ENCODE measurements at places on chromosomes 1 and 21.
A peak's percentile ranks its signal among the peaks of the same experiment; 100 is the strongest.

- DNase-seq: no peak
Measured at GRCh38 chr1:116321766-116322175, 51.3 kb upstream of the ATP1A1 start.

- DNase-seq: no peak
Measured at GRCh38 chr1:19385869-19386591, 73.9 kb downstream of the SLC66A1 start.

DNA sequence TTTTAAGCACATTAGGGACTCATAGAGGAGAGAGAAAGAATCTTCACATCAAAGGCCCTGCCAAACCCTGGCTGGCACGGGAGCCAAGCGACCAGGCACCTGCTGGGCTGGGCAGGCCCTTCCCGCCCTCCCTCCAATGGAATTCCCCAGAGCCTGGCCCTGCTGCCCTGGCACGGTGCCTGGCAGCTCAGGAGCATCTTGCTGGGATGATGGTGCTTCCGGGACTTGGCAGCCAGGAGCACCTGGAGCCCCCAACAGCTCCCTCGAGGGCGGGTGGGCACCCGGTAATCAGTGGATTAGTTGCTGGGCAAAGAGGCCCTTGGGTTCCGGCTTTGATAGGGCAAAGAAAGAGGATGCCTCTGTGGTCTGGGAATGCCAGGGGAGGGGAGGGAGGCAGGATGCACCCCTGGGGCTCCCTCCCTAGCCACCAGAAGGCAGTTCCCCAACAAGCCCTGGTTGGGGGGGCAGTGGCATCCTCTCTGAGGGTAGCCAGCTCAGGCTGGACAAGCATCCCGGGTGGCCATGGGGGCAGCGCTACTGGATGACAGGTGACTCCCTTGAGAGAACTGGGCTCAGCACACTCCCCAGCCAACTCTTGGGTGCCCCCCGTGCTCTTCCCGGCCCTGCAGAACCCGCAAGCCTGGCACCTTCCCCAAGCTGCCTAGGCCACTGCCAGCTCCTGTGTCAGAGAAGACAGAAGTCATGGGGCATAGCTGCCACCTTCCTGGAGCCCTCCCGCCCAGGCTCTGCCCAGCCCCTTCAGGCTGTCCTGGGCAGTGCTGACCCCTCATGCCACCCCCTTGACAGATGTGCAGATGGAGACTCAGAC, 26.4 kb downstream of the KRTAP10-1 start:
- DNase-seq: peak; percentile 85

- no peak for DNase-seq
Measured at GRCh38 chr1:231099996-231100767, 60.1 kb upstream of the FAM89A start.

DNA sequence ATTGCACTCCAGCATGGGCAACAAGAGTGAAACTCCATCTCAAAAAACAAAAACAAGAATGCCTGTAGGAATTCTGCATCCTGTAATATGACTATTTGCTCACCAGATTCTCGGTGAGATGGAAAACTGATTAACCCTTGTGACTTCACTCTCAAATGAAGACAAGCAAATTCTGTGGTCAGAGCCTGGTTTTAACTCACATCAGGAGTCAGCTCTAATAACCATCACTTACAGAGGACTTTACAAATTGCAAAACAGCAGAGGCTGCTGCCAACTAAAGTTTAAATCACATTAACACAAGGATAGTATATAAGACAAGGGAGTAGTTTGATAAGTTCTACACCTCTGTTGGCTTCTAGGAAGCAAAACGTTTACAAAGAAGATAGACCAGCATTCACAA, 35.7 kb upstream of the FAM163A start:
- no peak for DNase-seq

- DNase-seq: no peak
Measured at GRCh38 chr1:230516889-230517288, 90.8 kb upstream of the PGBD5 start.

- no peak for DNase-seq
Measured at GRCh38 chr1:204799630-204800029, 71.0 kb upstream of the NFASC start.

DNA sequence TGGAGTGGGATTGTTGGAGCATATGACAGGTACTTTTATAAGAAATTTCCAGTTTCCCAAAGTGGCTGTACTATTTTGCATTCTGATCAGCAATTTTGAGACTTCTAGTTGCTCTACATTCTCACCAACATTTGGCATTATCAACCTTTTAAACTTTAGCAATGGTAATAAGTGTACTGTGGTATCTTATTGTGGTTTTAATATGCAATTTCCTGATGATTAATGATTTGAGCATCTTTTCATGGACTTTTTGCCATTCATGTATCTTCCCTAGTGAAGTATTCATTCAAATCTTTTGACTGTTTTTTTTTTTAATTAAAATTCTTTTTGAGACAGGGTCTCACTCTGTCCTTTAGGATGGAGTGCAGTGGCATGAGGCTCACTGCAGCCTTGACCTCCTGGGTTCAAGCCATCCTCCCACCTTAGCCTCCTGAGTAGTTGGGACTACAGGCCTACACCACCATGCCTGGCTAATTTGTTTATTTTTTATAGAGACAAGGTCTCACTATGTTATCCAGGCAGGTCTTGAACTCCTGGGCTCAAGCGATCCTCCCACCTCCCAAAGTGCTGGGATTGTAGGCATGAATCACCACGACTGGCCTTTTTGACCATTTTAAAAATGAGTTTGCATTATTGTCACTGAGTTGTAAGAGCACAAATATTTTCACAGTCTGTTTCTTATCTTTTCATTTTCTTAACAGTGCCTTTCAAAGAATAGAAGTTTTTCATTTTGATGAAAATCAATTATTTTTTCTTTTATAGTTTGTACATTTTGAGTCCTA, 7.8 kb upstream of the SLC6A9 start:
- no peak for DNase-seq

DNA sequence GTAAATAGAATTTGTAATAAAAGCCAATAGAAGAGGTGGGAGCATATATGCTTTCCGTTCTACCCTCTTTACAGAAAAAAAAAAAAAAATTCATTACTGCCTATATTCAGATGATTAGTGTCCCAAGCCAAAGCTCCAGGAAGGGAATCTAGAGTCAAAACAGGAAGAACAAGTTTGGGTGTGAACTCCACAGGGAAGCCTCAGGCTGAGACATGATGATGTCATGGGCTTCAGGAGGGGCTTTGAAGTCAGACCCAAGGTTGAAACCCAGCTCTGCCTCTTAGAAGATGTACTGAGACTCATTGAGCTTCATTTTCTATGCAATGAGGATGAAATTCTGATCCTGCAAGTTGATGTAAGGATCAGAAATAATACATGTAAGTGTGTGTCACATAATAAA, 250.0 kb upstream of the ADGRL2 start:
- DNase-seq: no peak

- no peak for DNase-seq
Measured at GRCh38 chr1:56755911-56756310, 63.3 kb downstream of the FYB2 start.

GRCh38 chr1:91699339-91699974, 186.5 kb downstream of the TGFBR3 start:
- no peak for DNase-seq

- peak; percentile 2 for DNase-seq
Measured at GRCh38 chr1:236063919-236064673, 794 bp downstream of the NID1 start.

DNA sequence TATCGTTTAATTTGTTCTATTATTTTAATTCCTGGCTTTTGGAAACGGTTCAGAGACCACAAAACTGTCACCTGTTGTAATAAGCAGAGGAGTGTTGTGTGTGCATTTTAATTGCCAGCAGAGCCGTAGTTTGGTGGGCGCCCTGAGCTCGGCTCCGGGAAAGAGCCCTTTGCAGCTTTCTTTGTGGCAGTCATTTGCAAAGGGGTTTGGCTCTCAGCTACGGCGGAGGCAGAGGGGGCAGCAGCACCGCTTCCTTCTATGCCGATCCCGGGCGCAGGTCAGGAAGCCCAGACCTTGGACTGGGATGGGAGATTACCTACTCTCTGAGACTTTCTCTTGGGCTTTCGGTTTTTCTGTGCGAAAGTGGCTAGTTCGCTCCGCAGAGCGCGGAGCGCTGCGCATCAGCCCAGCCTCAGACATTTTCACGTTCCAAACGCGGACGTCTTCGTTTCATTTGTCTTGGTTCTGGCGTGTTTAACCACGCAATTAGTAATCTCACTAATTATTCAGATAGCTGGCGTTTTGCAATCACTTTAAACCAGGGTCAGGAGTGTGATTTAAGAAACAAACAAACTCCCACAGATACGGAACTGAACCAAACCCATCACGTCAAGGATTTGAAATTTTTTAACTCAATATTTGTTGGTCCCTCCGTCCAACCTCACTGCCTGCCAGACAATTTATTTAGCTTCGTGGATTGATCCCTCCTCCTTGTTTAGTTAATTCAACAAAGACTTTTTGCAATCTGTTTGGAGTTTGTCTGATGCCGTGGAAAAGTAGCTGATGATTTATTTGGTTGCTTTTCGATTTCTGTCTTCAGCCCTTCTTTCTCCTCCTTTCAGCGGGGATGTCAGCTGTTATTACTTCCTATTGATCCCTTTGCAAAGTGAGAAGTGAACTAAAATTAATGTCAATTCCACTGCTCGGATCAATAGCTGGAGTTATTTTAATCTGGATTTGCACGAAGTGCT, 3.9 kb downstream of the RNF220 start:
- DNase-seq: no peak

DNA sequence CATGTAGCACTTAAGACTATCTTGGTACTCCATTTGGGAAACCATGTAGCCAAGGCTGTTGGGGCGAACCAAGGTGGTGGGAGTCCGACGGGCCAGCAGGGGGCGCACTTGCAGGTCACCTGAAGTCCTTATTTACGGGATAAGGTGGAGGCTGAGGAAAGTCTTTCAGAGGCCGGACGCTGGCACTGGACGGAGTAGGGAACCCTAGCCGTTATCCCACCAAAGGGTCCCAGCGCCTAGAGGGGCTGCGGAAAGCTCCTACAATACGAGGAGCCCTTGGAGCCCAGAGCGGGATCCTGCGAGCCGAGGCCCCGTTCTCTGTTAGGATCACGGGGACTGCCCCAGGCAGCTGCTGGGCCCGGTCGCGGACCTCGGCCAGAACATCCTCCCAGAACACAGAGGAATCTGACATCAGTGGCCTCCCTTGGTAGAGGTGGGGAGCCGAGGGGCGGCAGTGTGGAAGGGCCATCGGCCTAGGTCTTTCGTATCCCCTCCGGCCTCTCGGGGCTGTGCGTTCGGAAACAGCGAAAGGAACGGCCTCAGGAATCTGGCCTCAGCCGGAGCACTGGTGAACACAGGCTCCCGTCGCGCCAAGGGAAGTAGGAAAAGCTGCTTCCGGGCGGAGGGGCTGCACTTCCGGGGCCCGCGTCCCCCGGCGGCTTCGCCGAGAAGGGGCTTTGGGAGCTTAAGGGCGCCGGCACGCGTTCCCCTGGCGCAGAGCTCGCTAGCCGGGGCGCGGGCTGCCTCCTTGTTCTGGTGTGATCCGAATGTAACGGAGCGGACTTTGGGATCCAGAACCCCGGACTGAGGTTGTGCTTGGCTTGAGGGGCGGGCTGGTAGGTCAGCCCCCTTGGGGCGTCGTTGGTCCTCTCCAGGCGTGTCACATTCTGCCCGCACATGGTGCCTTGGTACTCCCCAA, 29.9 kb upstream of the RPTN start:
- peak; percentile 25 for DNase-seq

DNA sequence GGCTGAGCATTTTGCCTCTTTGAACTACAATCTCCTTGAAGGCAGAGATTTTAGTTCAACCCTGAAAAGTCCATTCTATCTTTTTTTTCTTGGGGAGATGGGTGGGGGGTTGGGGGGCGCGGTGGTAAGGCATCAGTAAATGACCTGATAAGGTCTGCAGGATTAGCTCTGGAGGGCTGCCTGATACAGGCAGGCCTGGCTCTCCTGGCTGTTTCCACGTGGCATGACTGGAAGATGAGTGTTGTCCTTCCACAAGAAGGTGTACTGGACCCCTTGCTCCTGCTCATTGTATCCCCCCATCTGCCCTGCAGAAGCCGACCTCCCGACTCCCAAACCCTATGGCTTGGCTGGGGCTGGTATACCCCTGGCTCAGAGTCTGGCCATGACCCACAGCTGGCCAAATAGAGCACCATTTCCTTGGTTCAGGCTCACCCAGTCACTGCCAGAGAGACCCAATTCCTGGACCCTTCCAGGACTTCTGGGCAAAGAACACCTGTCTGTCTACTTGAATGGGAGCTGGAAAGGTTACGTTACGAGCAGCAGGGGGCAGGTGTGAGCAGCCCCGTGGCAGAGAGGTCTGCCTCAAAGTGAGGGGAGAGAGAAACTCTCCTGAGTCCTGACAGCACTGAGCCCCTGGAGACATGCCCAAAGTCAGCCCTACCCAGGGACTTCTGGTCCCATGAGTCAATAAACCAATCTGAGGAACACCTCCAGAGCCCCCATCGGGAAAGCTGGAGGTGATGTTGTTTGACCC, 17.0 kb downstream of the DHRS3 start:
- peak; percentile 2 for DNase-seq

- DNase-seq: no peak
Measured at GRCh38 chr1:66359815-66360214, 174.1 kb upstream of the SGIP1 start.

DNA sequence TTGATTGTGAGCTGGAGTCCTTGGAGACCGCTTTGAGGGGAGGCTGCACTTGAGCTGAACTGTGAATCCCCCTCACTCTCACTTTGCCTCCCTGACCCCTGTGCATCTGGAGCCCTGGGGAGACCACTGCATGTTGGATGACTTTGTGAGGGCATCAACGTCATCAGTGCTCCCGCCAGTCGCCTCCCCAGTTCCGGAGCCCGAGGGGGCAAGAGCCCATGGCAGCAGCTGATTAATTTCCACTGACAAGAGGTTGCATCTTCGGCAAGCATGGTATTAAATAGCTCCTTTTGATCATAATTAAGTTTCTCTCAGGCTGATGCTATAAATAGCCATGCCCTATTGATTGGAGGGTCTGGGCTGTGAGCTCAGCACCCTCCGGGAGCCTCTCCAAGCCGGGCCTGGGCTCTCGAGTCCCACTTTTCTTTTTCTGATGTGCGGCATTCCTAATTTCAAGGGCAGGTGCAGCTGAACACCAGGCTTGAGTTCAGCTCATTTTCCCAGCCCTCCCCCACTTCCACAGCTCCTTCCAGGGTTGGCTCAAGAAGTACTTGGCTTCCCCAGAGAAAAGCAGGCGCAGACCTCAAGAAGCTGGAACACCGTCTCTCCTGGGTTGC, 33.2 kb downstream of the KCND3 start:
- DNase-seq: peak; percentile 90

GRCh38 chr1:149848340-149849110, 50.8 kb upstream of the BOLA1 start:
- DNase-seq: peak; percentile 25

- peak; percentile 4 for DNase-seq
Measured at GRCh38 chr21:38075833-38076587, 159.8 kb upstream of the KCNJ6 start.

GRCh38 chr1:214261206-214262123, 19.5 kb upstream of the SMYD2 start:
- DNase-seq: peak; percentile 84

GRCh38 chr1:96544831-96545221, 176.8 kb upstream of the PTBP2 start:
- DNase-seq: no peak

- no peak for DNase-seq
Measured at GRCh38 chr1:16969651-16970050, 10.8 kb downstream of the MFAP2 start.

- no peak for DNase-seq
Measured at GRCh38 chr1:67987046-67987799, 63.2 kb downstream of the DIRAS3 start.

GRCh38 chr1:17678011-17678410, 77.1 kb upstream of the ACTL8 start:
- DNase-seq: peak; percentile 58

GRCh38 chr1:24752305-24752704, 7.1 kb downstream of the CLIC4 start:
- no peak for DNase-seq

GRCh38 chr21:20254964-20255363, 743.2 kb upstream of the NCAM2 start:
- DNase-seq: no peak
